ENCODE measurements at places on chromosomes 7 and 10. TPM values are rescaled to one million over a fixed set of nuclear protein-coding genes. Genes with fewer than 3 reads are reported as not detected.

LIPF gene
- not detected for total RNA-seq

GRCh38 chr10:69295027-69295636, 16.8 kb downstream of the HK1 start:
- no peaks in the 10 kb centered on the region for H3K4me1 ChIP-seq
- no peak overlapping the region for H3K4me3 ChIP-seq
- H3K27ac ChIP-seq = no peak overlapping the region
- DNase-seq = no peak
- H3K36me3 ChIP-seq = no peaks in the 10 kb centered on the region

DNA sequence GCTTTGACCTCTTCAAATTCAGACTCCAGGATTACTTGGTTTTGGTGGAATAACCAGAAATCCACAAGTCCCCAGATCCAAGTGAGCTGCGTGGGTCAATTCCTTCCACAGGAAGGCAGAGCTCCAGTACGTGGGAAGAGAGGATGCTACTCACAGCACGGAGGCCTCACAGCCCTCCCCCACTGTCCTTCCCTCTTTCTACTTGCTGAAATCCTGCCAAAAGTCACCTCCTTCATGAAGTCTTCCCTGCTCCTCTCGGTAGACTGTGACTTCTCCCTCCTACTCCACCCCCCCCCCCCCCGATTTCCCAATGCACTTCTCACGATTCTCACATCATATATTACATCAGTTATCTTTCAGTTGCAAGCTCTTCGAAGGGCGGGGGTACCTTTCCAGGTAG, 12.3 kb downstream of the CAMK2G start:
- H3K36me3 ChIP-seq = peaks cover 13% of the 10 kb centered on the region
- DNase-seq = no peak
- H3K27me3 ChIP-seq = no peaks in the 10 kb centered on the region
- no peak overlapping the region for H3K27ac ChIP-seq

DNA sequence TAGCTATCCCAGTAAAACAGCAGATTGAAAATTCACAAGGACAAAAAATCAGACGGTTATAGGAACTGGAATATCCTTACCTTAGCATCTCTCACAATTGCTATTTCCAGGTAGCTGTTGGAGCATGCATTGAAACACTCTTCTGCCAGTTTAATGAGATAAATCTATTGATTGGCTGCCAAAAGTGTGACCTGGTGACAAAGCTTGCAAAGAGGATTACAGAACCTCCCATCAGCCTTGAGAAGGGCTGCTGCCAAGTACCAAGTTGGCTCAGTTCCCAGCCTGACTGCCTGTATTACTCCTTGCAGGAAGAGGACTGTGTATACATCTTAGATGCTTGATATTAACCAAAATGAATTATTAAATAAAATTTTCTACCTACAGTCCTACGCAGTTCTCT, 5.1 kb downstream of the PRLHR start:
- H3K27ac ChIP-seq = no peak overlapping the region
- H3K4me1 ChIP-seq = no peaks in the 10 kb centered on the region
- H3K36me3 ChIP-seq = no peaks in the 10 kb centered on the region
- peaks cover 15% of the 10 kb centered on the region for H3K27me3 ChIP-seq
- no peak overlapping the region for H3K4me3 ChIP-seq

- no peaks in the 10 kb centered on the region for H3K27me3 ChIP-seq
- no peak overlapping the region for H3K4me3 ChIP-seq
- H3K36me3 ChIP-seq = no peaks in the 10 kb centered on the region
- H3K4me1 ChIP-seq = no peaks in the 10 kb centered on the region
- no peak for DNase-seq
- H3K27ac ChIP-seq = no peak overlapping the region
These were observed 14.3 kb downstream of the MUC12 start for GRCh38 chr7:100983451-100984187.

DNA sequence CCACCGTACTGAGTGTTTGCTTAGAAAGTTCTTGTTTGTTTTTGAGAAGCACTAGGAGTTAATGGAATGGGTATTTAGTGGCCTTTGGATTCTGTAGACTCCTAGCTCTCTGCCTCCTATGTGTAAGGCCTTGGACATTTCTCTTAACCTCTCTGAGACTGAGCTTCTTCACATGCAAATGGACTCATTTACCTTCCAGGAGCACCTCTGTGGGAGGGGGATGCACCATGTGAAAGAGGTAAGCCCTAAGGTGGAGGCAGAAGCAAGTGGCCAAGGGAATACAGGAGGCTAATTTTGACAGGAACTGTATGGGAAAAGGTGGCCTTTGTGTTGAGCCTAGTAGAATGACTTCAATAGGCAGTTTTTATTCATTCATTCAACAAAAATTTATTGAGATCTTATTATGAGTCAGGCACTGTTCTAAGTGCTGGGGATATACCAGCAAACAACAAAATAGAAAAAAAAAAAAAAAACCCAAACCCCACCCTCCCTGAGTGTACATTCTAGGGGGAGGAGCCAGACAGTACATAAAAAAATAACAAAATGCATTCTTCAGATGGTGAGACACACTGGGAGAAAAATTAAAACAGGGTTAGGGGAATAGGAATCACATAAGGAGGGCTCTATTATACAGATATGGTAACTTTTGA, 9.2 kb upstream of the EPHA1 start:
- H3K36me3 ChIP-seq = no peaks in the 10 kb centered on the region
- H3K4me3 ChIP-seq = no peak overlapping the region
- no peak for DNase-seq
- H3K27me3 ChIP-seq = no peaks in the 10 kb centered on the region

GRCh38 chr10:94631077-94631875, 52.3 kb upstream of the CYP2C18 start:
- no peak for DNase-seq
- H3K4me1 ChIP-seq = no peaks in the 10 kb centered on the region
- H3K36me3 ChIP-seq = no peaks in the 10 kb centered on the region

DNA sequence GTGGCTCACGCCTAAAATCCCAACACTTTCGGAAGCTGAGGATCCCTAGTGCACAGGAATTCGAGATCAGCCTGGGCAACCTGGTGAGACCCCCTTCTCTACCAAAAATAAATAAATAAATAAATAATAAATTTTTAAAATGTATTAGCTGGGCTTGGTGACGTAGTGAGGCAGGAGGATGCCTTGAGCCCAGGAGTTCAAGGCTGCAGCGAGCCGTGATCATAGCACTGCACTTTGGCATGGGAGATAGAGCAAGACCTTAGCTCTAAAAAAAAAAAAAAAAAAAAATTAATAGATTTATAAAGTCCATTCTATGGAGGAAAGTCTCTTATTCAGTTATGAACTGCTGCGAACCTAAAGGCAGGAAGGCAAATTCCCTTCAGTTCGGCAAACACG, 1.1 kb upstream of the PTPN12 start:
- H3K27ac ChIP-seq = peak overlapping the region; percentile 95
- peaks cover 2% of the 10 kb centered on the region for H3K4me1 ChIP-seq
- H3K4me3 ChIP-seq = peak overlapping the region; percentile 95
- DNase-seq = peak; percentile 37
- no peaks in the 10 kb centered on the region for H3K36me3 ChIP-seq

- H3K27me3 ChIP-seq = no peaks in the 10 kb centered on the region
- H3K4me1 ChIP-seq = no peaks in the 10 kb centered on the region
- DNase-seq = no peak
- H3K27ac ChIP-seq = no peak overlapping the region
- no peaks in the 10 kb centered on the region for H3K36me3 ChIP-seq
These were observed 234.7 kb downstream of the CREB5 start for GRCh38 chr7:28647076-28647421.

DNA sequence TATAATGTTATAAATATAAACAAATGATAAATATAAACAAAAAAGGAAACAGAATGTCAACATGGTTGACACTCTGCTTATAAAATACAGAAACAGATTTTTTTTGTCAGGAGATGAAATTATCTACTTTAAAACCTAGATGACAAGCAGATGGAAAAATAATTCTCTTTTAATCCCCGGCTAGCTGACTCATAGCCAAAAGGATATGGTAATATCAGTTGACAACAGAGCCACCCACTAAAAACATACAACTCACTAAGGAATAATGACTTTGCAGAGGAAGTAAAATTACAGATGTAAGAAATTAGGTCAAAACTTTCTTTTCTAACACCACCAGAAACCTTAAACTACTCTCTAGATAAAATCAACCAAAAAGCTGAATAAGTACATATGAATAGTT, 131.1 kb upstream of the ABCB5 start:
- H3K4me3 ChIP-seq = no peak overlapping the region
- H3K27me3 ChIP-seq = no peaks in the 10 kb centered on the region
- H3K4me1 ChIP-seq = no peaks in the 10 kb centered on the region

DNA sequence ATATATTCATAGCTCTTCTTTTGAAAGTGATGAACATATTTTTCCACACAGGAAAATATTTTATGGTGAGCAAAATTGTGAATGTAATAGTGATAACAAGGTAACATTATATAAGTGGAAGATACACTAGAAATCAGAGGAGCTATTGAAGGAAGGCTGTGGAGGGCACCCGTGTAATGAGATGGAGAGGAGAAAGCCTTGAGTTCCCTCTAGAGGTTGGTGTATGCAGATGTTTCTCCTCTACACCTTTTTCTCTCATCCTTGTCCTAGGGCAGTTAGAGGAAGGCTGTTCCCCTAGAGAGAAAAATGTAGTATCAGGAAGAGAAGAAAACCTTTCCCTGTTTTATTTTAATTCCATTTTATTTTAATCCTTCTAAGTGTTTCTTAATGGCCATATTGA, 54.6 kb upstream of the NRG3 start:
- no peak overlapping the region for H3K27ac ChIP-seq
- DNase-seq = peak; percentile 60

GRCh38 chr7:45185028-45185863, 27.7 kb downstream of the RAMP3 start:
- no peak for DNase-seq
- H3K4me3 ChIP-seq = no peak overlapping the region
- no peaks in the 10 kb centered on the region for H3K36me3 ChIP-seq
- H3K27ac ChIP-seq = no peak overlapping the region
- H3K27me3 ChIP-seq = no peaks in the 10 kb centered on the region

DNA sequence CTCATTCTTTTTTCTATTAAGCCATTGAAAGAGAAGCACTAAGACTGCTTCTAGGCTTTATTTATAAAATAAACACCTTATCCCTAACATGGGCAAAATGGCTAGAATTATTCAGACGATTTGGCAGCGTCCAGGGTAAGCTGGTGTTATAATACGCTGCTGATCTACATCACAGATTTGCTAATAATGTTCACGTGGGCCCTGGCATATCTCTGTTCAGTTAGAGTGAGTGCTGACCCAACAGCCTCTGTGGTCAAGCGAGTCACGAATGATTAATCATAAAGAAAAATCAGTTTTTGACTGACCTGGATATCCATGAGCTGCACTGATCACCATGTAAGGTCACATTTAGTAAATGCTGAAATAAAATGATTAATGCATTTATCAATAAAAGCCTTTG, 28.4 kb upstream of the CBLL1 start:
- H3K27ac ChIP-seq = no peak overlapping the region
- H3K4me1 ChIP-seq = no peaks in the 10 kb centered on the region
- H3K36me3 ChIP-seq = no peaks in the 10 kb centered on the region

- H3K27me3 ChIP-seq = no peaks in the 10 kb centered on the region
- H3K36me3 ChIP-seq = no peaks in the 10 kb centered on the region
- H3K4me3 ChIP-seq = no peak overlapping the region
- H3K27ac ChIP-seq = no peak overlapping the region
These were observed 227.7 kb downstream of the ADAM12 start for GRCh38 chr10:126160571-126160970.

GRCh38 chr7:121172484-121172883, 156.3 kb upstream of the WNT16 start:
- no peak for DNase-seq
- H3K27me3 ChIP-seq = no peaks in the 10 kb centered on the region
- H3K27ac ChIP-seq = no peak overlapping the region
- H3K4me1 ChIP-seq = no peaks in the 10 kb centered on the region

- H3K4me3 ChIP-seq = no peak overlapping the region
- H3K27me3 ChIP-seq = no peaks in the 10 kb centered on the region
- H3K4me1 ChIP-seq = no peaks in the 10 kb centered on the region
- DNase-seq = no peak
- no peak overlapping the region for H3K27ac ChIP-seq
These were observed 19.8 kb downstream of the SLC29A4 start for GRCh38 chr7:5302577-5302976.

DNA sequence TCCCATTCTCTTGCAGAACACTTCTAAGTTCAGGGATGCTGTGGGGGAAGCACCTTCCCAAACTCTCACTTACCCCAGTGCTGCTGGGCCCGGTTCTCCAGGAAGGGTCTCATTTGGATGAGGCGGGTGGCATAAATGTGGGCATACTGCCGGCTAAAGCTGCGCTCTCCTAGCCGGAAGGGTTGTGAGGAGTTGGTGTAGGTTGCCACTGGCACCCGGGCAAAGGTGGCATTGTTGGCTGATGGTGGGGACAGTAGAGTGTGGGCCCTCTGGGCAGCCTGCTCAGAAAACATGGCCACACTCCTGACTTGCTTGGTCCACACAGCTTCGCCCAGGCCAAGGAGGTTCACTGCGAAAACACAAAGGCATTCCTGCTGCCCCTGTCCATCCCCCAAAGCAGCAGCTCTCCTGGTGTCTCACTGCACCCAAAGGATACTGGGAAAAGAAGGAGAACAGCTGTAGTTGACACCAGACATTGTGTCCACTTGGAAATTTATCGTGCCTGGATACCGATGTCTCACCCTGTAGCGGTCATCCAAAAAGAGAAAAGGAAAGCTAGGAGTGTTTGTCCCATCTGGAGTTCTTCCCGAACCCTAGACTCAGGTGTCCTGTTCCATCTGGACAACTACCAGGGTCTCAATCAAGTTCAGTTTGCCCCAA, 1.5 kb downstream of the POLD2 start:
- no peaks in the 10 kb centered on the region for H3K27me3 ChIP-seq
- H3K27ac ChIP-seq = no peak overlapping the region
- H3K4me3 ChIP-seq = no peak overlapping the region
- no peak for DNase-seq
- no peaks in the 10 kb centered on the region for H3K4me1 ChIP-seq

DNA sequence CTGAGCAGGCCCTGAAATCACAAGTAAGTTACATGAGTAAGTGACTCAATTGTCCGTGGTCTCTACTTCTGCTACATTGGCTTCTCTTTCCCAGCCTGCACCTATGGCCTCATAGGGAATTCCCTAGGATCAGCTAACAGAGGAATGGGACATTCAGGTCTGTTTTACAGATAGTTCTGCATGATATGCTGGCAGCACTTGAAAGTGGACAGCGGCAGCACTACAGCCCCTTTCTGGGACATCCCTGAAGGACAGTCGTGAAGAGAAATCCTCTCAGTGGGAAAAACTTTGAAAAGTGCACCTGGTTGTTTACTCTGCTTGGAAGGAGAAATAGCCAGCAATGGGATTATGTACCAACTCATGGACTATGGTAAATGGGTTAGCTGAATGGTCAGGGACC, 293.1 kb upstream of the CACNA2D1 start:
- H3K36me3 ChIP-seq = no peaks in the 10 kb centered on the region
- H3K4me3 ChIP-seq = no peak overlapping the region
- DNase-seq = no peak
- H3K4me1 ChIP-seq = no peaks in the 10 kb centered on the region
- H3K27me3 ChIP-seq = no peaks in the 10 kb centered on the region

DNA sequence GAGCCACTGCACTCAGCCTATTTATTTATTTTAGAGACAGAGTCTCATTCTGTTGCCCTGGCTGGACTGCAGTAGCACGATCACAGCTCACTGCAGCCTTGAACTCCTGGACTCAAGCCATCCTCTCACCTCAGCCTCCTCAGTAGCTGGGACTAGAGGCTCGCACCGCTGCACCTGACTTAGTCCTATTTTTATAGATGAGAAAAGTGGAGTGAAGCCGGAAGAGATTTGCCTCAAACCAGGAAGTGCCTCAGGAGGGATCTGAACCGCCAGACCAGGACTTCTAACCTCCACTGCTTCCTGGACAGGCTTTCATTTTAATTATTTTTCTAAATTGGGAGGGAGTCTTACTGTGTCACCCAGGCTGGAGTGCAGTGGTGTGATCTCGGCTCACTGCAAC, 17.5 kb upstream of the CLIP2 start:
- no peak for DNase-seq
- no peaks in the 10 kb centered on the region for H3K27me3 ChIP-seq
- no peaks in the 10 kb centered on the region for H3K36me3 ChIP-seq
- H3K27ac ChIP-seq = peak overlapping the region; percentile 94
- H3K4me3 ChIP-seq = no peak overlapping the region
